ENCODE measurements at places on chromosomes 12 and 14.

- no peak for DNase-seq
Measured at GRCh38 chr12:13602172-13602571, 379.2 kb downstream of the GRIN2B start.

DNA sequence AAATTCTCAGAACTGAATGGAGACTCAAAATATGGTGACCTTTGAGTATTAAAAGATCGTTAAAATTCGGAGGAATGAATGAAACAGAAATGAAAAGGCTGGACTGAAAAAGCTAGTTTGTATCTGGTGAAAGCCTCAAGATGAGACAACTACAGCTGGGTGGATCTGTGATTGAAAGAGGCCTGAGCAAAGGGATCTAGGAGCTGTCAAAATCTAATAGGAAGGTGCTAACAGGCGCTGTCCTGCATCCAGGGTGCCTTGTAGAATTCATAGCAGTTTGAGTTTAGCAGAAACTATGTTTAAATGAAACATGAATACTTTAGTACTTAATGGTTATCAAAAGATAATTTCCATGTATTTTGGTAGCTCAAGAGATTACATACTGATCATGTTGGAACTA, 2.3 kb downstream of the YY1 start:
- DNase-seq: no peak

DNA sequence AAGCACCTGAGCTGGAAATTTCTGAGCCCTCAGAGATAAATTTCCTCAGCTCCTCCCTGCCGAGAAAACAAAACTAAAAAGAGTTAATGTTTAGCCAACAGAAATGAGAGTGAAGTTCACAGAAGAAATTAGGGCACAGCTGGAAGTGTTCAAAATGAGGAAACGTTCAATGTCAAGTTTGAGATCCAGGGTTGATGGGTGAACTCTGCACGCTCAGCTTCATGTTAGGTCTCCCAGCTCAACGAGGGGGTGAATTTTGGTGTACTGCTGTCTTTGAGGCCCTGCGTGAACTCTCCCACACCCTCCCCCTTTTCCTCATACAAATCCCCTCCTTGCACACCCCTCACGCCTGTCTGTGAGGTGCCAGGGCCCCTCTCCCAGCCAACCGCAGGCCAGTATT, 13.3 kb upstream of the OAS3 start:
- no peak for DNase-seq

DNA sequence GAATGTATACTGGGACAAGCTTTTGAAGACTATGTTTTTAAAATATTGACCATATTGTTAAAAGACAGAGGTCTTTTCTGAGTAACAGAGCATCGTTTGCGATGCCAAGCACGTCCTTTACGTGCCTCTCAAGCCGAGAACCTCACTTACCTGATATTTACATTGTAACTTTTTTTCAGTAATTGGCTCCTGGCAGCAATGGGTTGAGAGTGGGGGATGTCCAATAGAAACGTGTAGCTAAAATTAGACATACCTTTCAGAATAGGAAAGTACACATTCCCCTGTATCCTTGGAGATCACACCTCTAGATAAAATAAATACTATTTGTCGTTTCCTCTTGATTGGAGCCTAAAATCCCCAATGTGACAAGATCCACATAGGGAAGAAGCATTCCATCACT, 222.2 kb upstream of the RGS6 start:
- DNase-seq: no peak

GRCh38 chr14:94702629-94703028, 67.3 kb downstream of the GSC start:
- no peak for DNase-seq

- no peak for DNase-seq
Measured at GRCh38 chr12:19316425-19316824, 122.9 kb upstream of the AEBP2 start.

- DNase-seq: peak; percentile 72
Measured at GRCh38 chr12:56078931-56079722, 838 bp upstream of the ERBB3 start.

GRCh38 chr12:120047072-120047471, 58.0 kb downstream of the BICDL1 start:
- DNase-seq: no peak

DNA sequence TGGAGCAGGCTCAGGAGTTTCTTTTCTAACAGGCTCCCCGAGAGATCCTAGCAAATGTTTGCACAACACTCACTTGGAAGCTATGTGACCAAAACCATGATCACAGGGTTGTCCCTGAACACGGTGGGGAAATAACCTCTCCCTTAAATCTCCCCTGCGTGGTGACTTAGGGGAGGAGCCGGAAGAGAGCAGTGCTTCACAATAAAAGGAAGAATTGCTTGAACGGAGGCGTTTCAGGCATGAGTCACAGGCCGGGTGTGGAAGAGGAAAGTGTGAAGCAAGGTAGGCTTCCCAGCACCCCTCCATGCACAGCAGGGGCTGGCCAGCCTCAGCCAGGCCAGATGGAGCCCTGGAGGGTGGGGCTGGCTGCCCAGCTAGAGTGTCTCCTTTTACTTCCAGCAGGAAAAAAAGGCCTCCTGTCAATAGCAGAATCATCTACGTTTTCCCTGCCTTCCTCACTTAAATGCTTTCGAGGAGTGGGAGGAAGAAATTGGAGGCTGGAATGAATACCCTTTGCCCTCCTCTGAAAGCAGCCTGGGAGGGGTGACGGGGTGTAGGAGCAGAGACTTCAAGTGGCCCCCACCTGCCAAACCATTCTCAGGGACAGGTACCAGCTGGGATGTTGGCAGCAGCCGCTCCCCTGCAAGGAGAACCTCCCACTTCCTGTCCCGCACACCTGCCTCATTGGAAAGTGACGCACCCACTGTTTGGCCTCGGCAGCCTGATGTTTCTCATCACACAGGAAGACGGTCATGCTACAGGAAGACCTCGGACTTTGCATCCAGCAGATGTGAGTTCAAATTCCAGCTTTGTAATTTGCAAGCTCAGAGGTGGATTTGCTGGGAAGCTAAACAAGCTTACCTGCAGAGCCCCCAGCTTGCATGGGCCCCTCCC, 30.1 kb upstream of the PPP2R5C start:
- DNase-seq: peak; percentile 41

DNA sequence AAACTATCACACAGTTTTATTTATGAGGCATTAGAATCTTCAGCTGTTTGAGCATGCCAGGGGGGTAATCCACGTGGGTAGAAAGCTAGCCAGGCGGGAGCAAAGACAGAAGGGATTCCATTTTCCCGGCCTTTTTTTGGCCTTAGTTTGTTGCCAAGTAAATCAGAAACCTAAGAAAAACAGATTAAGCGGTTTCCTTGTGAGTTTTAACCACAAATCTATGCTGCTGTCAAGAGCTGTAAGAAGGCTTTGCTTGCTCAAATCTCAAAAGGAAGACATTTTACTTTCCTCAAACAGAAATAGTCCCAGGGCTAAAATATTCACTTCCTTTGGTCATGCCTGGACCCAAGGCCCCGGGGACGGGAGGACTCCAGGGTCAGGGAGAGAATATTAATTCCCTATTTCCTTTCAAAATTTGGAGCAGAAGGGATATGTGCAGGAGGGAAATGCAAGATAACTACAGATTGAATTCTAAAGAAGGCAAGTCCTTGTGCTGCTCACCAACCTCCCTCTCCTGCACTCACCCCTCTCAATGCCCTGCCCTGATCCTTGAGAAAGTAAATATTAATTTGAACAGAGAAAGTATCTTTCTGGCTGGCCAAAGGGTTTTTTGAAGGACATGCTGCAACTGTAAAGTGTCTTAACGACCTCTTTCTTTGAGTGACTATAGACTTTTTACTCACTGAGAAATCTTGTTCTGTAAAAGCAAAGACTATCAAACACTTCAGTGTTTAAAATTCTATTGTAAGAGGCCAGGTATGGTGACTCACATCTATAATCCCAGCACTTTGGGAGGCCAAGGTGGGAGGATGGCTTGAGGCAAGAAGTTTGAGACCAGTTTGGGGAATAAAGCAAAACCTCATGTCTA, 75.7 kb downstream of the HSD17B6 start:
- DNase-seq: no peak

- DNase-seq: no peak
Measured at GRCh38 chr14:32023540-32023939, 53.6 kb upstream of the ARHGAP5 start.

DNA sequence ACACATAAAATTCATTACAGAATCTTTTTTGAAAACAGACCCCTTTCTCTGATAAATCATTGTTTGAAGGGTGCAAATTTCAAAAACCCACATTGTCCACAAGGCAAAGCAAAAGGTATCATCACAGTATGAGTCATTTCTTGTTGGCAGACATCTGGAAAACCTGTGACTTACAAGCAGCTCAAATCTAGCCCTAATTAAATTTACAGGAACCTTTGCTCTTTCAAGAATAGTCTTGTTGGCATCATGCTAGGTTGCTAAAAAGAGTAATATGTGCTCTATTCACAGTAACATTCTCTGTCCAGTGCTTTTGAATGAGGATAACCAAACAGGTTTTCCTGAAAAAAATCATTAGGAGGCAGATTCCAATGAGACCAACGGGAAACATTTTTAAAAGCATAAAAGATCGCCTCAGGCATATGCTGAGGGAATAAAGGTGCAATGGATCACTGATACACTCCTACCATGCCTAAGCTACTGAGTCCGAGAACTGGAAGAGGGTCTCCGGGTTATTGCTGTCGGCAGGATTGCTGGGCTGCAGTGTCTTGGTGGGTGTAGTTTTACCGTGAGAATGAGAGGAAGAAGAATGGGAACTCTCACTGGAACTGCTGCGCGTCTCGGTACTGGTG, 55.5 kb upstream of the TTC7B start:
- no peak for DNase-seq
